ENCODE measurements at places on chromosomes 11 and 22.
A peak's percentile ranks its signal among the peaks of the same experiment; 100 is the strongest.

- DNase-seq: no peak
These were observed 8.2 kb downstream of the ABCG4 start for GRCh38 chr11:119157063-119157462.

- no peak for DNase-seq
These were observed 78.8 kb downstream of the LIF start for GRCh38 chr22:30167734-30168133.

GRCh38 chr11:117809236-117810055 is 12.4 kb upstream of the DSCAML1 start:
- DNase-seq: peak; percentile 78

DNA sequence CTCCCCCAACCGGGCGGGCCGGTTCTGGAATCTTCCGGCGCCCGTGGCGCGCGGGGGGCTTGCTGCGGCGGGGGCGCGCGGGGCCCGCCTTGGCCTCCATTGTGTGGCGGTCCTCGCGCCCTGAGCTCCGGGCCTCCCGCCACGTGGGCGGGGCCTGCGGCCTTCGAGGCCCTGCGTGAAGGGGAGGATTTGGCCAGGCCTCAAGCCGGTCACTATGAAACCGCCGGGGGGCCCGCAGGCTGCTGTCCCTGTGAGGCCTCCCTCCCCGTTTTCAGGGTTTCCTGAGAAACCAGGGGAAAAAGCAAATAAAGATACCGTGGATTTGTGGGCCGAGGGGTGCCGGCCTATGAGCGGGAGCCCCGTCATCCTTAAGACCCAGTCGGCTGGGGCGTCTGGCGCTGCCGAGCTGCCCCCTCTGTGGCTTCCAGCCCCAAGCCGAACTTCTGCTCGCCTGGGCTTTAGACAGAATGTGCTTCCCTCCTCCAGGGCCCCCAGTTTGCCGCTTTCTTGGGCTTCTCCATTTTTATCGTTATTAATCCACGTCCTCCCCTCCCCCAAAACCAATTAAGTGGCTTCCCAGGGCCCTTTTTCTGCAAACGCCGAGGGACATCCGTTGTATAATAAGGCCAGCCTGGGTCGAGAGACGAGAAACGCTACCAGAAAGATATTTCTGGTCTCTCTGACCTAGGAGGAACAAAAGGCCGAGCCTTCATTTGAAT is 602 bp downstream of the EWSR1 start:
- no peak for DNase-seq

- no peak for DNase-seq
These were observed 407.9 kb downstream of the MIAT start for GRCh38 chr22:27065279-27065678.

DNA sequence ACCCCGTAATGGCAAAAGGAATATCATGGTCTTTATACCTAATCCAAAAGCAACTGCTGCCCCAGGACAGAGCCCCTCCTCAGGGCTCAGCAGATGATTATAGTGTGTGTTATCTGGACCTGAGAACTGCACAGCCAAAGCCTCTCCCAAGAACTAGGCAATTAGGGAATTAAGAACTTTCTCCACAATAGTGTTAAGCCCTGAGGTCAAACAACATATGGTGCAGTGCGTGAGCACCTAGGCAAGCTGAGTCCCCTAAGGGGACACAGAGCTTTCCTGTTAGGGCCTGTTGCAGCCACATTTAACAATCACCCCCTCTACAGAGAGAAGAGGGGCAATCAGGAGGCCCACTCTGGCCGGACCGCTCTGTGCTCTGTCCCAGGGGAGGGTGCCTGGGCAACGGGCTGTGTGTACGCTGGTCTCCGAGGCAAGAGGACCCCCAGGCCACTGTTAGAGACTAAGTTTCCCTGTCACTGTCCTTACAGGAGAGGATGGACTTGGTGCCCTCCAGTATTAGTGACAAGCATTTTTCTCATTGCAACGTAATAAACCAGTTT is 1.4 kb upstream of the KCNJ5 start:
- DNase-seq: no peak

GRCh38 chr22:28435982-28436381 is 243.7 kb downstream of the TTC28 start:
- DNase-seq: no peak

DNA sequence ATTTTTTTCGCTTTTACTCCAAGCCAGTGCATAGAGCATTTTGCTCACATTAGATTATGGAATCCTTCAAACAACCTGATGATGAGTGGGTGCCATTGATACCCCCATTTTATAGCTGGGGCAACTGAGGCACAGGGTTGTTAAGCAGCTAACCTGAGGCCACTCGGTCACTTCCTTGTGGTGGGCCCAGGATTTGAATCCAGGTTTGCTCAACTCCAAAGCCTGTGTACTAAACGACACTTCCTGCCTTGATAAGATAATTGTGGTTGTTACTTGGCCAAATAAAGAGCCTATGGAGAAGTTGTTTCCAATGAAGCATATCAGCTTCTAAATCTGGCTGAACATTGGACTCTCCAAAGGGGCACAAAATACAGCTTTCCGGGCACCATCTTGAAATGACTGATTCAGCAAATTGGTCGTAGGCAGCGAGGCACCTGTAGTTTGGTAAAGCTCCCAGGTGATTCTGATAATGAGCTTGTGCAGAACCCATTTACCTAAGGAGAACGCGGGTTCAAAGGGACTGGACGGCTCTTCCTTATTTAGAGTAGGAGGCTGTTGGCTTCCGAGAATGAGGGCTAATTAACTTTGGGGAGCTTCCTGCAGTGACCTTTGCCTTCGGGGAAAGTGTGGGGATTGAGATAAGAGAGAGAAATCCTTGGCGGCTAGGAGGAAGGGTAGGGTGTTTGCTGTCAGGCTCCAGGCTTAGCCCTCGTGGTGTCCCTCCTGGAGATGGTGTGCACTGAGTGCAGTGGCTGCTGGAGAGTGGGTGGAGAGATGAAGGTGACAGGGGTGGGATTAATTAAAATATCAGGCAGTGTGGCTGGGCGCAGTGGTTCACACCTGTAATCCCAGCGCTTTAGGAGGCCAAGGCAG is 17.5 kb upstream of the EHF start:
- no peak for DNase-seq

GRCh38 chr11:120925944-120926343 is 98.0 kb upstream of the TBCEL start:
- no peak for DNase-seq

DNA sequence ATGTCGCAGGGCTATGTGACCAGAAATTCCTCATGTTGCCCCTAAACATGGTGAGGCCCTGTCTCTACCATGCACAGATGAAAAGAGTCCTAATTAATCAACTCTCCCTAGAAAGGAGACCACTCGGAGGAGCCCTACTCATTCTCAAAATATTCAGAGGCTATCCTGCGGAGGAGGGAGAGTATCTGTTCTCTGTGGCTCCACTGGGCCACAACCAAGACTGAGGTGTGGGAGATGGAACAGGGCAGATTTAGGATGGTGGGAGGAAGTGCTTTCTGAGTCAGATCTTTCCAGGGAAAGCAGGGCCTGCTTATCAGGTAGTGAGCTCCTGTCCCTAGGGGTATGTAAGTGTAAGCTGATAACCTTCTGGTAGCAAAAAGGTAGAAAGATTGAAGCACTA is 37.0 kb upstream of the PRDM11 start:
- no peak for DNase-seq

DNA sequence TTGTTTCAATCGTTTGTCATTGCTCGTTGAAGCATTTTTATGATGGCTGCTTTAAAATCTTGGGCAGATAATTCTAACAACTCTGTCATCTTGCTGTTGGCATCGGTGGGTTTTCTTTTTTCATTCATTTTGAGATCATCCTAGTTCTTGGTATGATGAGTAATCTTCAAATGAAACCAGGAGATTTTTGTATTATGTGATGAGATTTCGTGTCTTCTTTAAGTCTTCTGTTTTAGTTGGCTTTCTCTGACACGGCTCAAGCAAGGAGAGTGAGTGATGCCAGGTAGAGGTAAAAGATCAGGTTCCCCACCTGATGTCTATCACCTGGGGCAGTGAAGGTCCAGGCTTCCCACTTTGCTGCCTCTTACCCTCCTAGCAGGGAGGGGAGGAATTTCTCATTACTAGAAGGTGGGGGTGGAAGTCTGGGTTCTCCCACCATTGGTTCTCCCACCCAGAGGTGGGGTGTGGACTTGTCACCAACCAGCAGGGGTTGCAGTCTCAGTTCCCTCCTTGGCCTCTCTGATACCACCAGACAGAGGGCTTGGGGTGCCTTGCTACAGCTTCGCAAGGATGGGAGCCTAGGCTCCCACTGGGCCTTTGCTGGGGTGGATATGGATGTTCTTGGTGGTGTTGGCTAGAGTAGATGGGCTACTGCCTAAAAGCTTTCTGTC is 12.9 kb downstream of the CDC45 start:
- DNase-seq: no peak

- DNase-seq: no peak
These were observed 660.1 kb upstream of the CCDC179 start for GRCh38 chr11:23520226-23520960.

DNA sequence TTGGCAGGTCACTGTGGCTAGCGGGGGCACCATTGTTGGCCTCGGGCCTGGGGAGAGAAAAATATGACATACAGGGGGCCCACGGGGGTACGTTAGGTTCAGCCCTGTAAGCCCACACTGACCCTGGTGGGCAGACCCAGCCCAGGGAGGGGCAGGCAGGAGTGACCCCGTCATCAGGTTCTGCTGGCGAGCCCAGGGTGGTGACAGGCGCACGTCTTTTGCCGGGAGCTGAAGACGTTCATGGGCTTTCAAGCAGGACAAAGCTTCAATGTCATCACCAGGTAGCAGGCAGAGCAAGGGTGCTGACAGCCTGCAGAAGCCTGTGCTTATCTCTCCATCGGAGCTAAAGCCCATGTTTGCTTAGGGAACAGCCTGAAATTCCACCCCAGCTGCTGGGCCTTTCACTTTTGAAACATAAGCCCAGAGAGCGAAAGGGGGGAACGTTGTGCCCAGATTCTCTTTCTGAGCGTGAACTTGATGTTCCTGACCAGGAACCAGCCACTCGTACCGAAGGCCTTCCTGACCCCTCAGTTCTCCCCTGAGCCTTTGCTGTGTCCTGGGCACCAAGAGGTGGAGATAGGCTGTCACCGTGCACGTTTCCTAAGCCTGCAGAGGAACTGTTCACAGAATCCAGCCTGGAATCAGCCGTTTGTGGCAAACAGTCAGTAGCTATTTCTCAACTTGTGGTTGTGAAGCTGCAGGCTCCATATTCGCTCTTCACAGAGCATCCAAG is 74.0 kb upstream of the ATXN10 start:
- peak; percentile 87 for DNase-seq

GRCh38 chr22:29795663-29796062 is 28.5 kb downstream of the UQCR10 start:
- DNase-seq: no peak

GRCh38 chr11:123690485-123690884 is 36.1 kb upstream of the SCN3B start:
- no peak for DNase-seq

DNA sequence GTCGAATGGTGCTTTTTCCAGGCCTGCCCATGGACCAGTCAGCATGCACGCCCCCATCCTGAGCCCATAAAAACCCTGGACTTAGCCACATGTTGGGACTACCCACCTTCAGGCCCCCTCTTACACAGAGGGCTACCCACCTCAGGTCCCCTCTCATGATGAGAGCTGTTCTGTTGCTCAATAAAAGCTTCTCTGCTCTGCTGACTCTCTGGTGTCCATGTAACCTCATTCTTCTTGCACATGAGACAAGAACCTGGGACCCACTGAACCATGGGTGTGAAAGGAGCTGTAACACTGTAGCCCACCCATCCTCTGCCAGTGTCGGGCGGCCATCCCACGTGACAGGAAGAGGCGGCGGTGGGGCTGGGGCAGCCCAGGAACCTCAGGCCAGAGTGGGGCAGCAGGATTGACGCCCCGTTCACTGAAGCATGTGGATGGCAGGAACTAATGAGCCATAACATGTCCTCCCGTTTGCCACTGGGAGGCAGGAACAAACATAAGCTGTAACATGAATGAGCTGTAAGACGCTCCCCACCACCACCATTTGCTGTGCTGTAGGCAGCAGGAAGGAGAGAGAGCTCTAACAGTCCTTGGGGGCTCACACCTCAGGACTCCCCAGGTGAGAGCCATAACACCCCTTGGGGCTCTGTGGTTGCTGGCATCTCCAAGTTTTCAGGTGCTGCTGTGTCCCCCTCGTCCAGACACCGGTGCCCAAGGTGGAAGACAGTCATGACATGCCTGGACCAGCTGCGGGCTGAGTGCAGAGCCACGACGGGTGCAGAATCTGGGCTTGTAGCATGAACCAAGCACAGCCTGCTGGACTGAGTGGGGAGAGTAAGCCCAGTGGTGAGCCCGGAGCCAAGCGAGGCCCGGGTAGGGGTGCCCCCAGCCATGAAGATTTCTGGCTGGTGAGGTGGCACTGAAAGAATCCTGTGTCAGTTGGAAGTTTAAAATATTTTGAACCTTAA is 69.4 kb downstream of the MCHR1 start:
- DNase-seq: no peak

DNA sequence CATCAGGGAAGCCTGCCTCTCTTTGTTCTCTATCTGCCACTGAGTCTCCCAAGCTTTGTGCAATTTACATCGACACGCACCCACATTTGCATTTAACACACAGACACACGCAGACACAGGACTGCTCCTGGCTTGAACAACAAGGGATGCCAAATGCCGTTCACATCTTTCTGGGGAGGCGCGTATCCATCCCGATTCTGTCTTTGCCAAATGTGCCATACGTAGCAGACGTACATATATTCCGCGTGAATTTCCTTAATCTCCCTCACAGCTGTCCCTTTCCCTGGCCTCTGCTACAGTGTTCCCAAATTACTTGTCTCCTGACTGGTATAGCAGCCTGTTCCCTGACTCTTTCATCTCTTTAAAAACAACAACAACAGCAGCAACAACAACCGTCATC is 409.5 kb downstream of the MIAT start:
- no peak for DNase-seq

DNA sequence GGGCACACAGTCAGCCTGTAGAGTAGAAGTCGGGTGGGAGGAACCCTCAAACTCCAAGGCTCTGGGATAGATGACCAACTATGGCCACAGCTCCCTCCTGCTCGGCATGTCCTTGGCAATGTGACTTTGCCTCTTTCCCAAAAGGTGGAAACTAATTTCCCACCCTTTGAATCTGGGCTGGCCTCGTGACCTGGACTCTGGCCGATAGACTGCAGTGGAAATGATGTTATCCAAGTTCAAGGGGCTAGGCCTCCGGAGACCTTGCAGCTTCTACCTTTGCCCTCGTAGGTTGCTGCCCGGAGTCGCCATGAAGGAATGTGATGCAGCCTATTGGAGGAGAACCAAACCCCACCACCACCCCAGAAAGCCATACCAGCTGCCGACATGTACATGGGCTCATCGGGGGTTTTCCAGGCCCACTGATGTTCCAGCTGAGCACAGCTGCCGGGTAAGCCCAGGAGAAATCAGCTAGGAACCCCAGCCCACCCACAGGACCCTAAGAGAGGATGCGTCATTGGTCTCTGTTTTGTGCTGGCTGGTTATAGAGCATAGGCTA is 30.4 kb downstream of the KCNJ4 start:
- DNase-seq: no peak

DNA sequence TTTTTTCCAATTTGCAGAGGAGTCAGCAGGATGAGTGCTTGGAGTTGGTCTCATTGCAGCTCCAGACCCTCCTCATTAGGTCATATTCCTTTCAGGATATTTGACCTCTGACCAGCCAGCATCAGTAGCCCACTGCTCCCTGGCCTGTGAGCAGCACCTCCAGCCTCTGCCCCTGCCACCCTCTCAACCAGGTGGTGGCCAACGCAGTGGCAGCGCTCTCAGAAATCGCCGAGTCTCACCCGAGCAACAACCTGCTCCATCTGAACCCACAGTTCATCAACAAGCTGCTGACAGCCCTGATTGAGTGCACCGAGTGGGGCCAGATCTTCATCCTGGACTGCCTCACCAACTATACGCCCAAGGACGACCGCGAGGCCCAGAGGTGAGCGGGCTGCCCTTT is 27.0 kb downstream of the C22orf42 start:
- DNase-seq: no peak

GRCh38 chr11:77081381-77081851 is 14.6 kb downstream of the CAPN5 start:
- no peak for DNase-seq

Data from HuH-7.5 (cell line).